ENCODE measurements at places on chromosomes 5 and 9.

DNA sequence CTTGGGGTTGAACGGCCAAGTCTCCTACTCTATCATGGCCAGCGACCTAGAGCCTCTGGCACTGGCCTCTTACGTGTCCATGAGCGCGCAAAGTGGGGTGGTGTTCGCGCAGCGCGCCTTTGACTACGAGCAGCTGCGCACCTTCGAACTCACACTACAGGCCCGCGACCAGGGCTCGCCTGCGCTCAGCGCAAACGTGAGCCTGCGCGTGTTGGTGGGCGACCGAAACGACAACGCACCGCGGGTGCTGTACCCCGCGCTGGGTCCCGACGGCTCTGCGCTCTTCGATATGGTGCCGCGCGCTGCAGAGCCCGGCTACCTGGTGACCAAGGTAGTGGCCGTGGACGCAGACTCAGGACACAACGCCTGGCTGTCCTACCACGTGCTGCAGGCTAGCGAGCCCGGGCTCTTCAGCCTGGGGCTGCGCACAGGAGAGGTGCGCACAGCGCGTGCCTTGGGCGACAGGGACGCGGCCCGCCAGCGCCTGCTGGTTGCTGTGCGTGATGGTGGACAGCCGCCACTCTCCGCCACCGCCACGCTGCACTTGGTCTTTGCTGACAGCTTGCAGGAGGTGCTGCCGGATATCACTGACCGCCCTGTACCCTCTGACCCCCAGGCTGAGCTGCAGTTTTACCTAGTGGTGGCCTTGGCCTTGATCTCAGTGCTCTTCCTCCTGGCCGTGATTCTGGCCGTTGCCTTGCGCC, 2.0 kb downstream of the PCDHGB5 start:
- no peak for DNase-seq

GRCh38 chr5:80125022-80125961, 90.1 kb downstream of the THBS4 start:
- DNase-seq, result no peak

- no peak for DNase-seq
These were observed 154.7 kb upstream of the ANKH start for GRCh38 chr5:15026011-15026893.

- DNase-seq, result no peak
These were observed at the start of gene SLC34A1 for GRCh38 chr5:177384134-177384533. SLC34A1 (plus strand) TSS chr5:177384434; CDS start chr5:177385742, 1,308 bp downstream.

GRCh38 chr5:2332521-2332920, 419.0 kb downstream of the IRX2 start:
- DNase-seq, result no peak

DNA sequence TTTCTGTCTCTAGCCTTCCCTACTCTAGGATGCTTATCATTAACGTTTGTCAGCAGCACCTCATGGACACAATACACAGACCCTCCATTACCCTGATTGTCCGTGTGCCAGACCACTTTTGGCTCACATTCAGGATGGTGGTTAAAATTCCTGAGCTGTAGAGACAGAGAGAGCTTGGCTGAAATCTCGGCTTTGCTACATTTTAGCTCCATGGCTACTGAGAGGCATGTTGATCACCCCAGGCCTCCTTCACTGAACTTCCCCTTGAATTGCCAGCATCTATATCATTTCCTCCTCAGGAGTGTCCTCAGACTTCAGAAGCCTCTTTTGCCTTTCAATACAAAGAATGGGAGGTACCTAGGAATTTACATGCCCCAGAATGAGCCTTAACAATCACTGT, 104.7 kb upstream of the ISL1 start:
- no peak for DNase-seq

GRCh38 chr5:126851501-126852011, 74.6 kb downstream of the LMNB1 start:
- DNase-seq, result no peak

DNA sequence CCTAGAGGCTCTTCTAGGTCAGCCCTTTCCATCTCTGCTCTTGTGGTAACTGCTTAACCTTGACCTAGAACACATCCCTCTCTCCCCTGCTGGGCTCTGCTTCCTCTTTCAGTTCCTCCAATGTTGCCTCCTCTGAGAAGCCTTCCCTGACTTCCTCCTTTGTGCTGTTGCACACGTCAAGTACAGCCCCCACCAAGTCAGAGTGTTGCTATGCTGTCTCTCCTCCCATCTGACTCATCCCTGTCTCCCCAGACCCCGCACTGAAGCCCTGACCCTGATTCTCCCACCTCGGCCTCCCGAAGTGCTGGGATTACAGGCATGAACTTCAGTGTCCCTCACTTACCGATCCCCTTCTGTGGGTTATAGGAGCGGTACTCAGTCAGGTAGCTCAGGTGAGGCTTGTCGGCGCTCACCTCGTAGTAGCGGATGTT, 10.4 kb upstream of the TRIM14 start:
- no peak for DNase-seq

- DNase-seq, result no peak
These were observed 19.4 kb downstream of the NTRK2 start for GRCh38 chr9:84688956-84689355.

GRCh38 chr5:172659909-172660628, 19.0 kb downstream of the NEURL1B start:
- DNase-seq, result no peak

DNA sequence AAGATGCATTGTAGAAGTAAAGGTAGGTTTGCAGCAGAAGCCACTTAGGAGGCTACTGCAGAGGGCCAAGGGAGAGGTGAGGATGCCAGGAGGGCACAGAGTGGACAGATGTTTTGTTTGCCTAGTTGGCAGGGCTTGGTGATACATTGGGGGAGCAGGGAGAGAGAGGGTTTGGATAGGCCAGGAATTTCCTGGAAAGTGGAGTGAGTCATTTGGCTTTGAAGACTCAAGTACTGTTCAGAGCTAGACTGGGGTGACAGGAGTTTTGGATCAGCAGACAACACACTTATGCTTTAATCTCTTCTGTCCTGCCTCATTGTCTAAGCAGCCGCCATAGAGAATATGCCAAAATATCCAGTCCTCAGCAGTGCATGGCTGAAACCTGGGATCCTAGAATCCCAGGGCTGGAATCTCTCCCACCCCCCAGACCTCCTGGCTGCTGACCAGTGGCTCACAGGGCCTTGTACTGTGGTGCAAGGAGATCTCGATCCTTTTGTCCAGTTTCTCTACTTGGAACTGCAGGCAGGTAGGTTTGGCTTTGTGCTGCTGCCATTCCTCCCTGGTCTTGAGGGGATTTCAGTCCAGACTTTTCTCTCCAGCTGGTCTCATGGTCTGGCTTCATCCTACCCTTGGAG, 11.0 kb downstream of the TMEM268 start:
- DNase-seq, result no peak

- no peak for DNase-seq
These were observed 17.9 kb downstream of the PDZD2 start for GRCh38 chr5:31656806-31657205.

- DNase-seq, result no peak
These were observed 46.5 kb downstream of the SH3PXD2B start for GRCh38 chr5:172407822-172408221.

GRCh38 chr5:133870661-133871060, 97.8 kb downstream of the C5orf15 start:
- DNase-seq, result no peak

GRCh38 chr9:3879726-3880505, 354.1 kb upstream of the RFX3 start:
- DNase-seq, result peak; percentile 56

DNA sequence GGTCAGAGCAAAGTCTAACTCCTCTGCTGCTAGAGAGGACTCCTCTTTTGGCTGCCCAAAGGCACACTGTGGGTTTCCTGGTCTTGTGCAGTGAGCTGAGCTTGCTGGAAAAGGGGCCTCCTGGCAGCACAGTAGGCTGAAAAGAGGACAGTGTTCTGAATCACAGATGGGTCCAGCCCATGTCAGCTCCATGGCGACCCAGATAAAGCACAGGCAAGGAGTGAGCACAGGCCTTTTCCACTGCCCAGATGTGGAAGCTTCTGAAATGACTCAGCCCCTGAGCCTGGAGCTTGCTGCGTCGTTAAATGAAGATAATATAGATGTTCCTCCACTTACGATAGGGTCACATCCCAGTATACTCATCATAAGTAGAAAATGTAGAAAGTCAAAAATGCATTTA, 8.1 kb downstream of the CCDC180 start:
- DNase-seq, result no peak

- DNase-seq, result no peak
These were observed 1.9 kb upstream of the FBXO38 start for GRCh38 chr5:148381906-148382305.

DNA sequence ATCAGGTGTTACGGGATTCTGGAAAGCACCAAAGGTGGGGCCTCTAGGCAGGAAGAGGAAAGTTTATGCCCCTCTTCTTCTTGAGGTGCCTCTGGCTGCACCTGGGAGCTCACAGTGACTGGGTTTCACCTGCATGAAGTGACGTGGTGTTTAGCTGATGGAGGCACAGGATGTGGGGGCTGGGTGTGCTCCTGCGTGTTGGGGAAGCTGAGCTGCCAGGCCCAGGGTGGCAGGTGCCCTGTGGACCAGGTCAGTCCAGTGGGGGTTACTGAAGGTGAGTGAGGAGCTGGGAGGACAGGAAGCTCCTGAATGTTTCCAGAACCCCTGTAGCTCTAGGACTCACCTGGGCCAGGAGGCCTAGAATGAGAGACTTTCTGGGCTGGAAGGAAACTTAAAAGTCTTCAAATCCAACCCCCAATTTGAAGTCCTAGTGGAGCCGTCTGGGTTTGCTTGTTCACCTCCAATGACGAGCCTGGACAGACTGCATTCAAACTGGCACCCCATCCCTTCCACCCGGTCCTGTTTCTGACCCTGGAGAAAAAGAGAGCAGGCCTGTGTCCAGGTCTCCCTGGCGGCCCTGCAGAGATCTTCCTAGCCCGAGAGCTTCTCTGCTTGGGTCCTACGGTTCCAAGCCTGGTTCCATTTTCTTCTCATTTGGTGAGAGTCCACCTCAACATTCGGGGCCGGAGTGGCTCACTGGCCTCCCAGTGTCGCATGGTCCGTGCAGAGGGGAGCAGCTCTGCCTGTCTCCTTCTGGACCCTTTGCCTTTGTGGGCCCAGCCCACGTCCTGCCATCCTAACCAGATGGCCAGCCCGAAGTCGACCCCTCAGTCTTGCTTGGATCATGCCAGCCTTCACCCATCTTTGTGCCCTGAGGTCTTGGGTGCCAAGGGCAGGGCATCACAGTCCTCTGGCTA, 22.3 kb downstream of the TRAF1 start:
- no peak for DNase-seq

GRCh38 chr5:67257500-67257899, 60.9 kb upstream of the CD180 start:
- DNase-seq, result no peak

- no peak for DNase-seq
These were observed 49.6 kb upstream of the ITGA1 start for GRCh38 chr5:52738095-52738506.

All from NCI-H2081 (cell line).